AG09309 (cell line): ENCODE measurements at places on chromosomes 12 and 14.
A peak's percentile ranks its signal among the peaks of the same experiment; 100 is the strongest.

GRCh38 chr12:107992870-107993451 is 136.1 kb upstream of the WSCD2 start:
- no peak for DNase-seq

- DNase-seq: no peak
These were observed 1089.1 kb downstream of the TRHDE start for GRCh38 chr12:73361156-73361863.

DNA sequence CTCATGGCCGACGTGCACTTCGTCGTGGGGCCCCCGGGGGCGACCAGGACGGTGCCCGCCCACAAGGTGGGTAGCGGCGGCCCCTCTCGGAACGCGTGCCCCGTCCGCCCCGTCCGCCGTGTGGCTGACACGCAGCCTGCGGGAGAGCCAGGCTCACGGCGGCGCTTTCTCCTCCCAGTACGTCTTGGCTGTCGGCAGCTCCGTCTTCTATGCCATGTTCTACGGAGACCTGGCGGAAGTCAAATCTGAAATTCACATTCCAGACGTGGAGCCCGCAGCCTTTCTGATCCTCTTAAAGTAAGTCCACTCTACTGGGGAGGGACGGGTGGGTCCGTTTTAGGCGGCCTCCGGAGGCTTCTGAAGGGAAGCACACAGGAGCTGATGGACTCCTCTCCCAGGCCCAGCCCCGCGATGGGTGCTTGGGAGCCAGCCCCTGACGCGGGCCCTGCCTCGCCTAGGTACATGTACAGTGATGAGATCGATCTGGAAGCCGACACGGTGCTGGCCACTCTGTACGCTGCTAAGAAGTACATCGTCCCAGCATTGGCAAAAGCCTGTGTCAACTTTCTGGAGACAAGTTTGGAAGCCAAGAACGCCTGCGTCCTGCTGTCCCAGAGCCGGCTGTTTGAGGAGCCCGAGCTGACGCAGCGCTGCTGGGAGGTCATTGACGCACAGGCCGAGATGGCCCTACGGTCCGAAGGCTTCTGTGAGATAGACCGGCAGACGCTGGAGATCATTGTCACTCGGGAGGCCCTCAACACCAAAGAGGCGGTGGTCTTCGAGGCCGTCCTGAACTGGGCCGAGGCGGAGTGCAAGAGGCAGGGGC is 1.1 kb downstream of the BTBD6 start:
- no peak for DNase-seq

GRCh38 chr12:121949648-121950397 is 31.4 kb downstream of the CFAP251 start:
- peak; percentile 63 for DNase-seq

- DNase-seq: no peak
These were observed 48.4 kb downstream of the ANAPC7 start for GRCh38 chr12:110355073-110355472.

- no peak for DNase-seq
These were observed 385.3 kb upstream of the ATXN7L3B start for GRCh38 chr12:74152370-74152769.

GRCh38 chr14:89342049-89342448 is 75.0 kb downstream of the FOXN3 start:
- DNase-seq: no peak

GRCh38 chr12:115988625-115989563 is 288.6 kb downstream of the MED13L start:
- no peak for DNase-seq

GRCh38 chr12:113372371-113372770 is 14.0 kb downstream of the PLBD2 start:
- DNase-seq: no peak

GRCh38 chr14:59868021-59868420 is 2.6 kb downstream of the RTN1 start:
- no peak for DNase-seq

GRCh38 chr14:54329082-54329695 is 67.6 kb upstream of the CDKN3 start:
- peak; percentile 42 for DNase-seq

GRCh38 chr14:34665785-34666435 is 36.0 kb upstream of the SNX6 start:
- DNase-seq: peak; percentile 71
